ENCODE measurements at places on chromosomes 2 and 18.

GRCh38 chr18:62717169-62717924, 2.0 kb downstream of the PHLPP1 start:
- DNase-seq, result no peak

GRCh38 chr18:7105268-7105667, 12.3 kb downstream of the LAMA1 start:
- DNase-seq, result no peak

GRCh38 chr18:49340446-49340845, 120.0 kb downstream of the DYM start:
- no peak for DNase-seq

GRCh38 chr18:34493099-34493544, 217.0 kb upstream of the DTNA start:
- peak; percentile 76 for DNase-seq

- no peak for DNase-seq
Measured at GRCh38 chr2:180254872-180255271, 247.8 kb upstream of the CWC22 start.

DNA sequence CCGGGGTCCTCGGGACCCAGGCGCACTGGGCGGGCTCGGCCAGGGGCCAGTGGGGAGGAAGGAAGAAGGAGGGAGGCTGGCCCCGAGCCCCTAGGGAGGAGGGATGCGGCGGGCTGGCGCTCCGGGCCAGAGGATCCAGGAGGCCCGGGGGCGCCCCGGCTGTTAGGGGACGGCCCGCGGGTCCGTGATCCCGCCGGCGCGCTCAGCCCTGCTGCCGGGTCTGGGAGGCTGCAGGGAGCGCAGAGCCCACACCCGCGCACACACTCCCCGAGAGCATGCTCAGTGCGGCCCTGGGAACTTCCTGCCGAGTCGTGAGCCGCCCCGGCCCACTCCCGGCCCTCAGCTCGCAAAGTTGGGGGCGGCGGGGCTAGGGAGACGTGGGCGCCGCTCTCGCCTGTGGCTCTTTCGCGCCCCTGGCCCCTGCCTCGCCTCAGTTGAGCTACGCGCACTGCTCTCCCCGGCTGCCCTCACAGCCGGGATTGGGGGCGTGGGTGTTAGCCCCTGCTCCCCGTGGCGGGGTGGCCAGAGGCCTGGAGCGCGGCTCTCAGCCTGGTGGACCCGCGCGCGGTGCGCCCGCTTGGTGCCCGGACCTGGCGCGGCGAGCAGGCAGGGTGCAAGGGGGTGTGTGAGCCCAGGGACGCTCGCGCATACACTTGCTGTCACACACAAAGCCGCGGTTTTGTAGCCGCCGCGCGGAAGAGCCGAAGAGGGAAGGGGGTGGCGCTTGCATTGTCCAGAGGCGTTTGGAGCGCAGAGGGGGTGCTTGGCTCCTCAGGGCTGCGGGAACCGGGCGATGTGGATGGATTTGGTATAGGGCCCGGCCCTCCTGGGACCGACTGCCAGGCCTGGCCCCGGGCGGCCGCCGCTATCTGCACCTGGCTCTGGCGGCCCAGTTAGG, 132.9 kb upstream of the MGAT5 start:
- DNase-seq, result no peak

GRCh38 chr18:6248017-6248416, 166.7 kb downstream of the L3MBTL4 start:
- no peak for DNase-seq

DNA sequence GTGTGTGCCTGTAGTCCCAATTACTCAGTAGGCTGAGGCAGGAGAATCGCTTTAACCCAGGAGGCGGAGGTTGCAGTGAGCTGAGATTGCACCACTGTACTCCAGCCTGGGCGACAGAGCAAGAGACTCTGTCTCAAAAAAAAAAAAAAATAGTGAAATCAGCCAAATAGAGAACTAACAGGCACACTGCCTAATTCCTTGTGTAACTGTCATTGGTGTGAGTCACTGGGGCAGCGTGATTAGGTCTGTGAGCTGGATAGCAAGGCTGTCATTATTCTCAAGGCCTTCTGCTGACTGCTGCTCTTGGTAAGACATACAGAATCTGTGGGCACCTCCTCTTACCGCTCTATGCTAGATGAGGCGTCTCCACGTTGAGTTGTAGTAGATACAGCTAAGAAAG, 270.3 kb downstream of the NEDD4L start:
- no peak for DNase-seq
